CD4-positive, alpha-beta T cell treated with Interleukin-10 for 1 hour (primary cell): ENCODE measurements at places on chromosomes 6 and 20.

DNA sequence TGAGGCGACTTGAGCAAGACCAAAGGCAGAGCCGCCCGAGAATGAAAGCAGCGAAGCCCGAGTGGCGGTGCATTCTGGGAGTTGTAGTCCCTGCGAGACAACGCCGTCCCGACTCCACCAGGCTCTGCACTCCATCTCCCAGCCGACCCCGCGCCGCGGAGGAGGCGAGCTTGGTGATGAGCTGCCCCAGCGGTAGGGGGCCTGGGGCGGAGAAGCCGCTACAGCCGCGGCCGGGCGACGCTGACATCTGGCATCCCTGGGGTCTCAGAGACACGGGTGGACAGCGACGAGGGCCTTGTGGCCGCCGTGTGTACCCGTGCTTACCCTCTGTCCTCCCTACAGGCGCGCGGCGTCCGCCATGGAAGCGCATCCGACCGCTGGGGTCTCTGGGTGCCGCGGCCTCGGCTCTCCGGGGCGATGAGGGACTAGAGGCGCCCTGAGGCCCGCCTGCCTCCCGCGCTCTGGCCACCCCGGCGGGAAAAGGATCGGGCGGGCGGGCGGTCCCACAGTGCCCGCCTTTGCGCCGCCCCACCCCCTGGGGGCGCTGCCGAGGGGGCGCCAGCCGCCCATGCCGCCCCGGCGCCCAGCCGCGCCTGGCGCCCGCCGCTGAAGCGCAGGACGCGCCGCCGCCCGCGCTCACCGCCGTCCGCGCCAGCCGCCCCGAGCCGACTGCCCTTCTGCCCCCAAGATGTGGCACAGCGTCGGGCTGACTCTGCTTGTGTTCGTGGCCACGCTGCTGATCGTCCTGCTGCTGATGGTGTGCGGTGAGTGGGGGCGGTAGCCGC lies at the start of gene SMIM13:
SMIM13 (plus strand) TSS at position 209 of the 785 bp plus-strand sequence; CDS start at position 689, 480 bp downstream.
- peak; percentile 95 for DNase-seq

DNA sequence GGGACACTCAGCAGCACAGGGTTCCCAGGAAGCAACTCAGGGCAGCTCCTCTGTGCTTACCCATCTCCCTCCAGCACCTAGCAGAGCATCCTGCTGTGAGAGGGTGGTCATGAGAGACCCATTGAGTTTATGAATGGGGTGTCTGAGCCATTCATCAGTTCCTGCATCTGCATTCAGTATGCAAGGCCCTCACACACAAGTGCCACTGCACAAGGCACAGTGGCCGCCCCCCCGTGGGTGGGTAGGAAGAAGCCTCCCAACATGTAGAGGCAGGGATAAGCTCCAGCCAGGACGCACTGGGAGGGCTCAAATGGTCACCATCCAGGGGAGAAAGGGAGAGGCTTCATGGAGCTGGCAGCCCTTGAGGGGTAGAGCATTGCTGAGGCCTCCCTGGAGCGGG lies 43.0 kb downstream of the FOXP4 start:
- DNase-seq: no peak

- DNase-seq: no peak
Observed at GRCh38 chr6:85403331-85404015, 46.4 kb upstream of the NT5E start.

DNA sequence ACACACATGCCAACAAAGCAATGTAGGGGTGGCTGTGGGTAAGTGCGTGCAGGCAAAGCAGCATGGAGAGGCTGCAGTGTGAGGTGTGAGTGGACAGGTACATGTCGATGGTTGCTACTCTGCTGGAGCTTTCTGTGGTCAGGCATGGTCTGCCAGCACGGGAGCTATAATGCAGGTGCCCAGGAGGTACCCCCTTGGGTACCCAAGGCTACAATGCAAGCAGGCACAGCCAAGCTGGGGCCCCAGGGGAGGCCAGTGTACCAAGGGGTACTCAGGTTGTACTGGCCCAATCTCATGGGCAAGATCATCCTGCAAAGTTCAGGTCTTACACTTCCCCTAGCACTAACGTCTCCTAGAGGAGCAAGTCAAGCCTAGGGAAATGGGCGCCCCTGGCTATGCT lies 58.4 kb upstream of the IRAK1BP1 start:
- no peak for DNase-seq

GRCh38 chr6:8958894-8959511 lies 523.7 kb upstream of the SLC35B3 start:
- DNase-seq: no peak

GRCh38 chr6:92376691-92377090 lies 1042.7 kb downstream of the EPHA7 start:
- DNase-seq: no peak

DNA sequence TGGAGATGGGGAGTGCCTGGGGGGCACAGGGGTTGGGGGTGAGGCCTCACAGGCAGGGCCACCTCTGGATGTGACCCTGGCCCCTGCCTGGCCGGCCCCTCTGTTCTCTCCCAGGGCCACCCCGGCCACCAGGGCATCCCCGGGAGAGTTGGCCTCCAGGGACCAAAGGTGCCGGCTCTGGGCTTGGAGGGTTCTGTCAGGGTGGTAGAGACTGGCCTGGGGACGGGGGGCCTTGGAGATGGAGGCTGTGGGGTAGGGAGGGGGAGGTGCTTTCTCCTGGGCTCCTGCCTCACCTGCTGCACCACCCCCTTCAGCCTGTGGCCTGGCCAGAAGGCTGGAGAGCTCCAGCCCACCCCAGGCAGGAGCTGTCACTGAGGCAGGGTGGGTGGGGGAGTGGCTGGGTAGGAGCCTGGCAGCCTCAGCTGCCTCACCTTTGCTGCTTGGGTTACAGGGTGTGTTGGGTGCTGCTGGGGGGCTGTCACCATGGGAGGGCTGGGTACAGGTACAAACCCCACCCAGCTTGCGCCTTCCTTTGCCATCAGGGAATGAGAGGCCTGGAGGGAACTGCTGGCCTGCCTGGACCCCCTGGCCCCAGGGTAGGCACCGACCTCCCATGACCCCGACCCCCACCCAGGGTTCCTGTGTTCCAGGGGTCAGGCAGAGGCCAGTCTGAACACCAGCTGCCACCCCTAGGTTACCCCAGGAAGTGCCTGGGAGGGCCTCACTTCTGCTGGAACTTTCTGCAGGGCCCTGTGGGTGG lies 32.7 kb downstream of the COL20A1 start:
- DNase-seq: no peak

GRCh38 chr20:49361862-49362660 lies 84.2 kb upstream of the ZNFX1 start:
- no peak for DNase-seq

DNA sequence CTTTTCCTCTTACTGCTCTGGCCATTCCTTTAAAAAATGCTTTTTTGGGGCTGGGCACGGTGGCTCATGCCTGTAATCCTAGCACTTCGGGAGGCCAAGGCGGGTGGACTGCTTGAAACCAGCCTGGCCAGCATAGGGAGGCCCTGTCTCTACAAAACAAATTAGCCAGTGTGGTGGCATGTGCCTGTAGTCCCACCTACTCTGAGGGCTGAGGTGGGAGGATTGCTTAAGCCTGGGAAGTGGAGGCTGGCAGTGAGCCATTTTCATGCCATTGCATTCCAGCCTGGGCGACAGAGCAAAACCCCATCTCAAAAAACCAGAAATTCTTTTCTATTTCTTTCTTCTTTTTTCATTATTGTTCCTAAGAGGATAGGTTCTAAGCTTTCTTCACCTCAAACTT lies 36.9 kb upstream of the RNF144B start:
- DNase-seq: no peak

DNA sequence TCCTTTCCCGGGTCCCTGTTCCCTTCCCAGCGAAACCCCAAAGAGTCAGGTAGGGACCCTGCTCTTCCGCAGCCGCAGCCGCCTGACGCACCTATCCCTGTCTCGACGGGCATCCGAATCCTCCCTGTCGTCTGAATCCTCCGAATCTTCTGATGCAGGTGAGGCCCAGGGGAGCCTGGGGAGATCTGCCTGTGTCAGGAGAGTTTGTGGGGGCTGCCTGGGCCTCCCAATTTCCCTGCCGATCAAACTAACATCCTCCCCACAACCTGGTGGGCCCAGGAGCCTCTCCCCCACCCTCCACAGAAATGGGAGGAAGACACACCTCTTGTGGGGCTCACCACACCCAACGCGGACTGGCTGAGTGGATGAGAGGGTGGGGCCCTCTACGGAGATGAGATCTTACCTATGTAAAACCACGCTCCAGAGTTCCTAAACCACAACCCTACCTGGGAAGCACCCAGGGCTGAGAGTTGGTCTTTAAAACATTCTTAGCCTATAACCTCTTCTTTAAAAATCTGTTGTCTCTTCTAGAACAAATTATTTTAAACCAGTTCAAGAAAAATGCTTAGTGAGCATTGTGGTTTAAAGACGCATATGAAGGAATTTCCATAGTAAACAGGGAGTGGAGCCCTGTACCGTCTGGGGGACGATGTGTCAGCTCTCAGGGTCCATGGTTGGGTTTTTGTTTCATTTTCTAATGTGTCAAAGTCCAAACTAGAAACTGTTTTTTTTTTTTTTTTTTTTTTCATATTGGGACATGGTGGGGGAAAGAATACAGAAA lies 1.7 kb downstream of the CDC25B start:
- DNase-seq: peak; percentile 65

GRCh38 chr6:4736371-4736873 lies 39.8 kb upstream of the CDYL start:
- DNase-seq: no peak

DNA sequence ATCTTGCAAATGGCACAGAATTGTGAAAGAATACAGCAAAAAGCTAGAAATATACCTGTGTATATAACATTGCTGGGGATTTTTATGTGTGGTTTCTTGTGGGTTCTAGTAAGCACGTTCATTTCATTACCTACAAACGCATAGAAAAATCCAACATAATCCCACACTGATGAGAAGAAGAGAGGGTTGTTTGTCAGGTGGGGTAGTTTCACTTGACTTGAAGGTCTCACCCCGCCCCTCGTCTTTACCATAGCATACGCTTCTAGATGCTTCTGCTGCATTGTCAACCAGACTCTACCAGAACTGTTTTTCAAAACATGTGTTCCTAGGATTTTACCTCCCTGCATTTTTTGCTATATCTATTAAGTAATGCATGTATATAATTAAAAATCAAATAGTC lies 284.1 kb upstream of the TAB2 start:
- no peak for DNase-seq

- no peak for DNase-seq
Observed at GRCh38 chr20:9036593-9036992, 32.3 kb upstream of the PLCB4 start.

DNA sequence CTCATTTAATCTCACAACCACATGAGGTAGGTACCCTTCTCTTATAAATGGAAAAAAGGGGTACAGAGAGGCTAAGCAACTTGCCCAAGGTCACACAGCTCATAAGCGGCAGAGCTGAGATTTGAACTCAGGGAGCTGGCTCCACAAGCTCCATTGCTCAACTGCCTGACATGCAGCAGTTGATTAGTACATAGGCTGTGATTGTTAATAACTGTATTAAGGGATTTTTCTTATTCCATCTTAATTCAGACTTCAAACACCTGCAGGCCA lies 6.6 kb downstream of the CCN5 start:
- DNase-seq: no peak

- no peak for DNase-seq
Observed at GRCh38 chr6:80343511-80343910, 237.0 kb downstream of the BCKDHB start.

- peak; percentile 65 for DNase-seq
Observed at GRCh38 chr6:16964553-16965499, 137.0 kb upstream of the STMND1 start.

GRCh38 chr6:90469906-90470305 lies 117.0 kb downstream of the MAP3K7 start:
- no peak for DNase-seq

DNA sequence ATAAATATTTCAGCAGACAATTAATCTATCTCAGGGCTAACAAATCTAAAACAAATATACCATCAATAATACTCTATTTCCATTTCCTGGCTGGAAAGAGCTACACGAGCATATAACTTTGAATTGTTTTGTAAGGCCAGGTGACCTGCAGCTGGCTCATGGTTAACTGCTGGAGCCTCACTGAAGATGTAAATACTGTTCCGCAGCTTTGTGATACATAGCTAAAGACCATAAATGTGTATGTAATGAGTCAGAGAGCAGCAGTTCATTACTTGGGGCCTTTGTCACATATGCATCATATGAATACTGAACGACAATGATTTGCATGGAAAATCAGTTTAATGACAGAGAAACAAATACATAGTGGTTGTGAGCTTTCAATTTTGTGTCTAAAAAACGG lies 109.4 kb upstream of the CCN2 start:
- DNase-seq: no peak

DNA sequence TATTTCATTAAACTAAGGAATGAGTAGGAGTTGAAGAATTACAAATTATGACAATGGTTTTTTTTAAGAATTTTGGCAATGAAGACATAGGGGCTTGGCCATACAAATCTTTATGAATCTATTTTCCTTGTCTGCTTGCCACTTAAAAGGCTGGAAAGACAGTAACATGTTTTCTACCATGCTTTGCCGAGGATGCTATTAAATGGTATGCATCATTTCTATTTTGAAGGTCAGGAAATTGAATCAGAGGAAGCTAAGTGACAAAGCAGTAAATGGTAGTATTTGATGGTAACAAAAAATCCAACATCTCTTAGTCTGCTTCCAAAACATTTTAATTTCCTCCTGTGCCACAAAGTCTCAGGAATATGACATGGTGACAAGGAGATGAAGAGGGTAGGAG lies 287.2 kb downstream of the RFPL4B start:
- no peak for DNase-seq

- DNase-seq: no peak
Observed at GRCh38 chr6:23154159-23154558, 584.8 kb downstream of the HDGFL1 start.

- DNase-seq: peak; percentile 71
Observed at GRCh38 chr6:87393026-87393622, 14.6 kb upstream of the CFAP206 start.

GRCh38 chr6:35737413-35738211 lies 780 bp downstream of the ARMC12 start:
- peak; percentile 80 for DNase-seq

GRCh38 chr6:11380549-11380948 lies 148.1 kb upstream of the NEDD9 start:
- DNase-seq: no peak

DNA sequence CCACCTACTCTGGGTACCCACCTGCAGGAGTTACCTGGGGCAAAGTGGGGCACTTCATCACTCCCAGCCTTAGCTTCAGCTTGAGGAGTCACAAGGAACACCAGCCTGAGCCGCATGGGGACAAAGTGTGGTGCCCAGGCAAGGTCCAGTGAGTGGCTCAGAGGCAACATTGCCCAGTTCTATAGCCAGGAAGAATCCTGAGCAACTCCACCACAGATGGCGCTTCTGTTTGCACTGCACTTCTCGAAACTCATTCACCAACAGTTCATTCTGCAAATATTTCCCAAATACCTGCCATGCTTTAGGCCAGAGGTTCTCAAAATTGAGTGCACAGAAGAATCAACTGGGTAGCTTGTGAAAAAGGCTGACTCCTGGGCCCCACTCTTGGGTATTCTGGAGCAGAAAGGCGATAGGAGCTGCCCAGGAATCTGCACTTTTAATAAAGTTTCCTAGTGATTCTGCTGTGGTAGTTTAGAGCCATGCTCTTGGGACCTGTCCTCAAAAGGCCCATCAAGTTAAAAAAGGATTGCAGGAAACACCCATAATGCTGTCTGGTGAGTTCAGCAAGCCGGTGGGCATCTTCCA lies 83.1 kb downstream of the VEGFA start:
- no peak for DNase-seq
